NCI-H1436 (cell line): ENCODE measurements at places on chromosomes 7 and 10.
A peak's percentile ranks its signal among the peaks of the same experiment; 100 is the strongest.

DNA sequence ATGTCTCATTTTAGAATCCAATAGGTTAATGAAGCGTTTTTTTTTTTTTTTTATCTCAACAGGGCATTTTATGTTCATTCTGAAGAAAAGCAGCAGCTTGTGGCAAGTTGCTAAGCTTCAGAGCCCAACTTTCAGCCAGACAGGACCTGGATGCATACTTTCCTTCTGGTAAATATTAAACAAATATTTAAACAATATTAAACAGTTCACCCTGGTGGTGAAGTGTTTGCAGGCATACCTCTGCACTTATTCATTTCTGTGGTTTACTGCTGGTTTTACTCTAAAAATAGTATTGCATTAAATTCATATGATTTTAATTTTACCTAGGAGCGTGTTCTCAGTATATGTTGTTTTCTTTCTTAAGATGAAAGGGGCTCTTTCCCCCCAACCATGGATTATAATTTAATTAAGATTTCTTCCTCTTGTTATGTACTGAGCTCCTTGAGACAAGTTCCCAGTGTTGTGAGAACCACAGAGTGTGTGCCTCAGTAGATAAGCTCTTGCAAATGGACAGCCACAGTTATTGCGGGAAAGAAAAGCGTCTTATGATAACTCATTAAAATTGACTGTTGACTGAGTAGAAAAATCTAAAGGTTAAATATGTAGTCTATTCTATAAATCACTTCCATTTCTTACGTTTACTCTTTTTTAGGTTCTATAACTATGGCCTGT lies 155.8 kb downstream of the MALRD1 start:
- no peak for DNase-seq

- DNase-seq, result no peak
Observed at GRCh38 chr10:62482581-62482980, 108.4 kb downstream of the ZNF365 start.

DNA sequence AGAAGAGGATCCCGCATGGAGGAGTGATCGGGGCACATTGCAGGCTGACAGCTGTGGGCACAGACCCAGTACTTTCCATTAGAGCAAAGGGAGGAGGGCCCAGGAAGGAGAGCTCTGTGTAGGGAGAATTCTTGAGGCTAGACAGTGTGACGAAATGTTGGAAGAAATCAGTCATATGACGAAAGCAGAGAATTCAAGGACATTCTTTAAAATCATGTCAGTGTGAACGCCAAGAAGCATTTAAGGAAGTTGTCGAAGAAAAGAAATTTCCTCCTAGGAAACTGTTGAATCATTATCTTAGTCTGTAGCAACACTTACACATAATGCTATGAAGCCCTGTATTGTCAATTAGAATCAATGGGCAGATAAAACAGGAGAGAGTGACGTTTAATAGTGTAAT lies 191.3 kb upstream of the ADARB2 start:
- DNase-seq, result no peak

GRCh38 chr7:83111391-83111790 lies 51.3 kb downstream of the PCLO start:
- no peak for DNase-seq

GRCh38 chr7:100588438-100588837 lies 2.3 kb downstream of the FBXO24 start:
- no peak for DNase-seq

DNA sequence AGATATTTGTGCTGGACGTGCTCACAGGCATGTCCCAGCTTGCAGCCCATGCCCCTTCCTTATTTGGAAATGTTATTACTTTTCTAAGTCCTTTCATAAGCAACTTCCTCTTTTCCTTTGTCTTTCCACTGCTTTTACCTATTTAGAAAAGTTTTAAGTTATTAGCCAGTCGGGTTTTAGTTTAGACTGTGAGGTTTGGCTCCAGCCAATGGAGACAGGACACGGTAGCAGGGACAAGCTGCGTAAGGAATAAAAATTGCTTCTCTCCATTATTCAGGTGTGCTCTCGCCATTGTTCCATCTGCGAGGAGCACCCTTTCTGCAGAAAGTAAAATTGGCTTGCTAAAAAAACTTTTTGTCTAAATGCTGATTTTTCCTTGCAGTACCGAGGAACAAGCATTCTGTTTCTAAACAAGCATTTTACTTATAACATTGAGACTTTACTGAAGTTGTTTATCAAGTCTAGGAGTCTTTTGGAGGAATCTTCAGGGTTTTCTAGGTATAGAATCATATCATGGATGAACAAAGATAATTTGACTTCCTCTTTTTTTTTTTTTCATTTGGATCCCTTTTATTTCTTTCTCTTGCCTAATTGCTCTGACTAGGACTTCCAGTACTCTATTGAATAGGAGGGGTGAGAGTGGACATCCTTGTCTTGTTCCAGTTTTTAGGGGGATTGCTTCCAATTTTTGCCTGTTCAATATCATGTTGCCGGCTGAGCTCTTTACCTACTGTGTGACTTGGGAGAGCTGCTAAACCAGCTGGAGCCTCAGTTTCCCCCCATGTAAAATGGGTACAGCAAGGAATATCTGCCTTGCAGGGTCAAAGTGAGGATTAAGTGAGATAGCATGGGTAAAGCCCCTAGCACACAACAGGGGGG lies 63.8 kb downstream of the ALOX5 start:
- no peak for DNase-seq

DNA sequence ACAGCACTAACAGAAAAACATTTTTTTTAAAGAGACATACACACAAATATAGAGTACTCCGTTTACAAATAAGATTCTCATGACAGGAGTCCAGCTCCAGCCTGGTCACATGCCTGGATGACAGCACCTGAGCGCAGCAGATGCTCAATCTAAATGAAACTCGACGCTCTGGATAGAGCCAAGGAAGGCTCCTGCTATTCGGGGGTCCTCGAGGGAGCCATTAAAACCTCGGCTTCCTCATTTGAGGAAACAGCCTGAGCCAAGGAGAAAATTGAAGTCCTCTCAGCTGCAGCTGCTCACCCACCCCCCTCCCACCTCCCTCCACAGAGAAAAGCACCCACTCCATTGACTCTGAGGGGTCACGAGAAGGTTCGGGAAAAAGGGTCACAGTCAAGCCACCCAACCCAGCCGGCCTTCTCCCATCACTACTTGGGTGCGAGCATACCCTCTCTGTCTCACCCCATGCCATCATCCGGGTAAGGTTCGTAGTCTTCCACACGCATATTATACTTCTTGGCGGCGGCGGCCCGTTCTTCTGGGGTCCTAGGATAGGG lies 673 bp downstream of the NDUFB8 start:
- peak; percentile 38 for DNase-seq

DNA sequence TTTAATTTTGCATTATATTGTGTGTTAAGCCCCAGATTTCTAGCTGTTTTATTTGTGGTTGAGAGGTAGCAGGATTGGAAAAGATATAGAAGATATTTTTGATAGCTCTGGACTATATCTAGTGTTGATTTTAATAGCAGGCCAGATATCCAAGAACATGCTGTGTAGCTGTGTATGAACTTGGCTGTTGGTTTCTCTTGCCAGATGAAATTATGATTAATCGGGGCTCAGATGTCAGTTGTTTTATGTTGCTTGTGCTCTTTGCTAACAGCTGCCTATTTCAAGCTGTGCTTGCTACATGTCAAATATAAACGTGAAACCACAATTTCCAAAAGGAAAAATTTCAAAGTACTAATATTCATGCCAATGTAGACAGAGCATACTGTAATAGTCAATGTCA lies 141.1 kb downstream of the GRM3 start:
- no peak for DNase-seq

- DNase-seq, result no peak
Observed at GRCh38 chr7:64206903-64207302, at the start of gene ZNF735. Gene ZNF735 (plus strand): TSS chr7:64207203. CDS start chr7:64207203, 0 bp downstream.

- no peak for DNase-seq
Observed at GRCh38 chr10:13511409-13511808, 17.4 kb downstream of the BEND7 start.

- no peak for DNase-seq
Observed at GRCh38 chr10:99595770-99596465, 24.3 kb downstream of the SLC25A28 start.

GRCh38 chr10:78550716-78551115 lies 517.1 kb downstream of the RPS24 start:
- no peak for DNase-seq

DNA sequence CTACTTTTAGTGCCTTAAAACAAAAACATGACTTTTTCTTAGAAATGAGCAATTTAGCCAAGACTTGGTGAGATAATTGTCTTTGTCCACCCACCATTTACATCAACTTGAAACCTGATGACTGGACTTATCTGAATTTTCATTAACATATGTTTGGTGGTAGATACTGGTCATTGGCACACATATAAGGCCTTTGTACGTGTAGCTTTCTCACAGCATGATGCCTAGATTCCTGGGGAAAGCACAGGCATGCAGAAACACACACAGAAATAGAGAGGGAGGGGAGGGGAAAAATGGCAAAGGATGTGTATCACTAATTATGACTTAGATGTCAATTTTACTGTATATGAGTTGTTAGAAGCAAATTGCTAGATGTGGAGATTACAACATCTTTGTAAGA lies 488.4 kb downstream of the NXPH1 start:
- DNase-seq, result no peak

DNA sequence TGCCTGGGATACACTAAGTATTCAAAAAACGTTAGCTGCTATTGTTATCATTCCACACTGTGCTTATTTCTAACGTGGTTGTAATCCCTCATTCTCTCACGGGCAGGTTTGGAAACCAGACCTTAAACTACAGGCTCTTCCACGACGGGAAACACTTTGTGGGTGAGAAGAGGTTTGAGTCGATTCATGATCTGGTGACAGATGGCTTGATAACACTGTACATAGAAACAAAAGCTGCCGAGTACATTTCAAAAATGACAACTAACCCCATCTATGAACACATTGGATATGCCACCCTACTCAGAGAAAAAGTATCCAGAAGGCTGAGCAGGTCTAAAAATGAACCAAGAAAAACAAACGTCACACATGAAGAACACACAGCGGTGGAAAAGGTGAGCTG lies 163.2 kb upstream of the PRR15 start:
- DNase-seq, result no peak

GRCh38 chr10:71726580-71727104 lies 7.1 kb upstream of the C10orf105 start:
- DNase-seq, result no peak

GRCh38 chr7:45924283-45924682 lies 3.2 kb upstream of the IGFBP3 start:
- DNase-seq, result no peak

GRCh38 chr7:76201732-76202665 lies at the start of gene SRRM3:
Gene SRRM3 (plus strand): TSS chr7:76201896. CDS start chr7:76235067, 33,171 bp downstream.
- peak; percentile 78 for DNase-seq
